Activated CD4-positive, alpha-beta T cell treated with anti-CD3 and anti-CD28 coated beads, Interleukin-2, amount 50 U/mL, for 1 hour (primary cell): ENCODE measurements at places on chromosomes 12 and 14.

- DNase-seq = no peak
Measured at GRCh38 chr12:54394281-54394719, 9.8 kb upstream of the ZNF385A start.

- DNase-seq = no peak
Measured at GRCh38 chr12:97960741-97961608, 498.4 kb downstream of the RMST start.

DNA sequence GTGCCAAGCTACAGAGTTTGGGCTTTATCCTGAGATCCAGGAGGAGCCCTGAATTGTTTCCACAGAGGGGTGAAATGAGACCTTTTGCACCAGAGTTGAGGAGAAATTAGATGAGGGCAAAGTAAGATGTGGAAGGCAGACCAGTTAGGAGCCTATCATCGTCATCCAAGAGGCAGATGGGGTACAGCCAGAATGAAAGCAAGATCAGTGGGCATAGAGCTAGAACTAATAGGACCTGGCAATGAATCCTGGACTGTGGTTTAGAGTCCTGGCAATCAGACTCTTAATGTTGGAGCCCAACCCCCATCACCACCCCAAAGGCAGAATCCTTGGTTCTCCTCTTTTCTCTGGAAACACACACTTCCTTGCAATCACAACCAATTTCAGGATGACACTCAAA lies 166.6 kb upstream of the HMGA2 start:
- no peak for DNase-seq

DNA sequence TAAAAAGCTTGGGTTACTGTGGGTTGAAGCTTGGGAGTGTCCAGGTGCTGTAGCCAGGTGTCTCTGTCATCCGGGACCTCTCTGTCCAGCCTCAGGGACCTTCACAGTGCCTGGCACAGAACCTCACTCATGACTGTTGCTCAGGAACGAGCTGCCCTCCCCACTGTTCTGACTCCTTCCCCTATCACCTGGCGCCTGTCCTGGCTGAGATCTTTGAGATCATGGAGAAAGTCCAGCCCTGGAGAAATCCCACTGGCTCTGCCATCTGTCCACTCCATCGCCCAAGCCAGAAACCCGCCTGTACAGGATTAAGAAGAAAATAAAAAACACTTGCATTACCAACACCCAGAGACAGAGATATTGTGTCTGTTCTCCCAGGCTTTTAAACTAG lies 53.5 kb downstream of the DGLUCY start:
- no peak for DNase-seq

DNA sequence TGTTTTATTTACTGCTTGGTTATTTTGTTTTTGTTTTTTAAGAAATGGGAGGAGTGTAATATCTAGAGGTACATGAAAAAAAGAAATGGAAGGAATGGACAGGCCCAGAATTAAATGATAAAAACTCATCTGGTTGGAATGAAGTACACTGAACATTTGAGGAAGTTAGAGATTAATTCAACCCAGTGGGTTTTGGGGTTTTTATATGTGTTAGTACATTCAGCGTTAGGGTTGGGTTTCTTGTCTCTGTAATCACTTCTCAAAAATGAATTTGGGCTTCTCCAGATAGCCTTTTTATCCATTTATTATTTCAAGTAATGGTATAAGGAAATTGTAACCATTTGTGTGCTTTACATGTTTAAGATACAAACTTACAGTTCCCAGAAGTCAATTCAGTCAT lies 19.5 kb upstream of the NUP107 start:
- DNase-seq = no peak

- no peak for DNase-seq
Measured at GRCh38 chr12:47602325-47602724, 103.5 kb downstream of the RPAP3 start.

GRCh38 chr12:31765931-31766330 lies 37.1 kb upstream of the AMN1 start:
- no peak for DNase-seq

GRCh38 chr12:101963697-101964096 lies 86.3 kb downstream of the DRAM1 start:
- no peak for DNase-seq

DNA sequence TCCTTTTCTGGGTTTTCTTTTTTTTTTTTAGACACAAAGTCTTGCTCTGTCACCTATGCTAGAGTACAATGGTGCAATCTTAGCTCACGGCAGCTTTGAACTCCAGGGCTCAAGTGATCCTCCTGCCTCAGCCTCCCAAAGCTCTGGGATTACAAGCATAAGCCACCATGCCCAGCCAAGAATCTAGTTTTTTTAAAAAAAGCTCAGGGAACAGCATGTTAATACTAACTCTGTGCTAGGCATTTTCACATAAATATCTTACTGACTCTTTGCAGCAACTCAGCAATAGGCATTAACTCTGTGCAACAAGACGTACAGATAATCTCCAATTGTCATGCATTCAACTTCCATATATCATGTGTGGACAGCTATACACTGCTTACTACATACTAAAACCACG lies 97.4 kb downstream of the LLPH start:
- DNase-seq = no peak

DNA sequence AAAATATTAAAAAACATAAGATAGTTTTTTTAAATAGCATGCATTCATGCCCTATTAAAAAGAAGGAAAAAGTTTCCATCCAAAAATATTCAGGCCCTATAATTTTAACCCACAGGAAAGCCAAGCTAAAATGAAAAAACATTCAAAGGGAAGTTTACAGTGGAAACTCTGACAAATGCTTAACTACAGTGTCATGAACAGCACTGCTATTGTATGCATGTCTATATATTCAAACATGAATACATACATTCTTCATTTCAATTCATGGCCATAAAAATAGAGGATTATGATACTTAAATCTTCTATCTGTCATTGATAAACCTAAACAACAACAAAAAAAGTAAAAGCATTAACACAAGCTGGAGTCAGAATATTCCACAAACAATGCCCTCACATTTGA lies 67.4 kb downstream of the PPP2R5E start:
- no peak for DNase-seq

DNA sequence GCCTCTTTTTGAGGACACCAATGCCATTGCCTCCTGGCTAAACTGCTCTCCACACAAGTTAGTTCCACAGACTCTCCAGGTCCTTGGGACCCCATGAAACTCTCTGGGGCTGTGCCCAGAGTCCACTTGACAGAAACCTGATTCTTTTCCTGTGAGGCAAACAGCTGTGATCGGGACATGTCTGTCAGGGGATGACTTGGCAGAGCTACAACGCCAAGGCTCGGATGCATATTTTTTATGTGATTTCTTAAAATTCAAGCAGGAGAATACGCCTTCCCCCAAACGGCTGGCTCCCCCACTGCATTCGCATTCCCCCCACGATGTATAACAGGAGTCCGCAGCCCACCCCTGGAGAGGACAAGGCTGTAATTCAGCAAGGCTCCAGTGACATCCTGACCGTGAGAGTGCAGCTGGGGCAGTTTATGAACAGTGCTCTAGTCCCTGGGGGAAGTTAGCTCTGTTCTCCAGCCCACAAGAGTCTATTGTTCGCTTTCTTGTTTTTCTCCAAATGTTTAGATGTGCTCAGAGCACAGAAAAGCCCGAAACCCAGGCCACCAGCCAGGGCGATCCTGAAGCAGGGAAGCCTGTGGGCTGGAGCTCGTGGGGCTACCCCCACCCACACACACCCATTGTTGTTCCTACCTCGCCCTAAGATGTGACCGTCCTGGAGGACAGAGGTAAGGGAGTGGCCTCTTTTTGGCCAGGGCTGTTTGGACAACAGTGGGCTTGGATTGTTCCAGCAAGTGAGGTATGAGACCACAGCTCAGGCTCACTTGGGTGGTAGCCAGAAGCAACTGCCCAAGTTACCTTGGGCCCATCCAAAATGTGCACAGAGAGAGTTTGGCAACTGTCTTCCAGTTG lies 159.5 kb downstream of the ZFP36L1 start:
- no peak for DNase-seq

- no peak for DNase-seq
Measured at GRCh38 chr12:69844836-69845235, 19.8 kb downstream of the MYRFL start.

DNA sequence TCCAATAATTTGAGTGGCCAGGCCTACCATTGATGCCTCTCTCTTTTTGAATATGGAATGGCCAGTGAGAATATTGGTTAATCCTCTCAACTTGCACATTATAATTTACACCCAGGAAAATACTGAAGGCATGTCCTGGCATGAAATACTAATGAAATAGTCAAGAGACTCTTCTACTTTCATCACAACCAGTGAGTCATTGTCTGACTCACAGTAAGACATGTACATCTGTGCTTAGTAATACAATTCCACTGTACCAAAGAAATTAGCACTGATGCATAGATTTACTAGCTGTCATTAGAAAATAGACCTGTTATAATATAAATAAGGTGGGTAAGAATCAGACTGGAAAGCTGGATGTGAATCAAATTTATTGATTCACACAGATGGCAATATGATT lies 31.6 kb downstream of the KCNC2 start:
- DNase-seq = no peak

DNA sequence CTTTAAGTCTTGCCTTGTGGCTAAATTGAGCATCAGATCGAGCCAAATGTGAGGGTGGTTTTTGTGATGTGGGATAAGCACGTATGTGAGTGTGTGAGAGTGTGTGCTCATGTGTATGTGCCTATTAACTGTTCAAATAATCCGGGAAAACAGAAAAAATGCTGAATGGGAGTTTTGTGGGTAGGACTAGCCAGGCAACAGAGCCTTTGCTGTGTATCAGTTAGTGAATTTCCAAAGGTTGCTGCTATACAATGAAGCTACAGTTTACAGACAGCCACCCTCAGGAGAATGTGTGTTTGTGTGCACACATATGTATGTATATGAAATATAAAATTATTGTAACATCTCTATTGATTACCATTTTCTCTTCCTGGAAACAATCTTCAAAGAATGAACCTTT lies 154.0 kb downstream of the SOX5 start:
- DNase-seq = no peak

- DNase-seq = no peak
Measured at GRCh38 chr14:70180718-70181117, 8.0 kb downstream of the SLC8A3 start.

- no peak for DNase-seq
Measured at GRCh38 chr12:14886271-14886670, 617 bp upstream of the MGP start.

- no peak for DNase-seq
Measured at GRCh38 chr14:39454906-39455539, 22.8 kb upstream of the FBXO33 start.

DNA sequence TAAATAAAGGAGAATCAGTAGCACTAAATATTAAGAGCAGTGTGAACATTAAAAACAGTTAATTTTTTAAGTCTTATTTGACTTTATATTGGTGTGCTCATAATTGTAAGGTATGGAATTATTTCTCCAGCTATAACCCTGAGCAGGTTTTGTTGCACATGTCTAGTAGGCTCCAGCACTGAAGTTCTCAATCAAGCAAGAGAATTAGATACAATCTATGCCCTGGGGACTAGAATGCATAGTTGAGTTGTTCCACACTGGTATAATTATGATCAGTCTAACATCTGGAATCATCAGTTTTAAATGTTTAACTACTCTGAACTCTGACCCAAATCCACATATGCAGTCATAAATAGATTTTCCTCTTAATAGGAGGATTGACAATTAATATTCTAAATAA lies 257.8 kb upstream of the ARHGAP5 start:
- DNase-seq = no peak

- DNase-seq = no peak
Measured at GRCh38 chr12:28618171-28618570, 427.9 kb downstream of the CCDC91 start.

GRCh38 chr12:42144158-42144407 lies 591 bp downstream of the GXYLT1 start:
- DNase-seq = no peak

GRCh38 chr12:121391619-121392324 lies 8.1 kb upstream of the RNF34 start:
- DNase-seq = peak; percentile 2

DNA sequence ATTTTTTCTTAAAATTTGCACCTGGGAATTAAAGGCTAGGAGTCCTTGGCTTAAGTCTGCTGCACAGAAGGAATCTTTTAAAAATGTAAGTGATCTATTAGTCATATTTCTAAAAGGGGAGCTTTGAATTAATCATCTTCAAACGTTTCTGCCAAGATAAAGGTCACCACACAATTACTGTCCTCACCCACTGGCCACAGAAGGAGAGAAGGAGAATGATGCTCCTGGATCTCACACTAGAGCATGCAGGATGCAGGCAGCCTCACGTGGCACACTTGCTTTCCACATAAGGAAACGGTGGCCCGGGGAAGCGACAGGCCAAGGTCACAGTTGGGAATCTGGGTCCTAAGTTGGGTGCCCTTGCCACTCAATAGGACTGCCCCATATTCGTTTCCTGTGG lies 16.9 kb downstream of the PLEKHG7 start:
- no peak for DNase-seq

DNA sequence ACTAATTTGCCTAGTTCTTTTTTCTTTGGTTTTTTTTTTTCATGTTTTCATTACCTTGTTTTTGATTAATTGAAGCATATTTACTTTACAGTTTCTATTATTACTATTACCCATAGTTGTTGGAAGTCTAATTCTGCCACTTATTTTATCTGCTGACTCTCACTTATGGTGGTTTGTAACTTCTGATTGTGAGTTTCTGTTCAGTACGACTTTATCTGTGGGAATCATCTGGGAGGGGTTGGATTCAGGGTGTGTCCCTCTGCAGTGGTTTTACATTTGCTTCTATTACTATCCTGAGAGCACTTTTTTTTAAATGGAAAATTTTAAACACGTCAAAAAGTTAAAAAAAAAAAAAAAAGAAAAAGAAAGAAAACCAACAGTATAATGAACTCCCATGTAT lies 26.4 kb upstream of the SOS2 start:
- no peak for DNase-seq

- DNase-seq = peak; percentile 62
Measured at GRCh38 chr14:105974902-105975301, 448.5 kb downstream of the TMEM121 start.

- no peak for DNase-seq
Measured at GRCh38 chr14:104143521-104144452, 5.4 kb downstream of the KIF26A start.

DNA sequence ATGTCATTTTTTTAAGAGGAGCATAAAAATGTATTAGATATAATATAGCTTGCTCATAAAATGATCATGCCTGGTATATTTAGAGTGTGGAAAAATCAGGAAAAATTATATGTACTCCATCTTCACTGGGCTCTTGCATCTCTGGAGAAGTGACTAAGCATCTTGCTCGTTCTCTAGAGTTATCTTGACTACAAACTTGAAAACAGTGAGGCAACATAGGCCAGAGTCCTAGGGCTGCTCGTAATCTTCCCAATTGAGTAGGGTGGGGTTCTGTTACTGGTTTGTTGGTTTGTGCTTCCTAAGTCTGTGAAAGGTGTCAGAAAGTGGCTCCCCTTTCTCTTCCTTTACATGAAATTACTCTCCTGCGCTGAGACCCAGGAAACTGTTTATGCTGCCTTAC lies 46.2 kb downstream of the AACS start:
- no peak for DNase-seq

GRCh38 chr14:54086767-54087166 lies 130.1 kb upstream of the BMP4 start:
- DNase-seq = no peak

- no peak for DNase-seq
Measured at GRCh38 chr12:72269491-72269890, 2.7 kb upstream of the TRHDE start.
